DMS79 treated with DMSO at 0.1 percent for 48 hours (cell line): ENCODE measurements at places on chromosomes 11 and 22.

DNA sequence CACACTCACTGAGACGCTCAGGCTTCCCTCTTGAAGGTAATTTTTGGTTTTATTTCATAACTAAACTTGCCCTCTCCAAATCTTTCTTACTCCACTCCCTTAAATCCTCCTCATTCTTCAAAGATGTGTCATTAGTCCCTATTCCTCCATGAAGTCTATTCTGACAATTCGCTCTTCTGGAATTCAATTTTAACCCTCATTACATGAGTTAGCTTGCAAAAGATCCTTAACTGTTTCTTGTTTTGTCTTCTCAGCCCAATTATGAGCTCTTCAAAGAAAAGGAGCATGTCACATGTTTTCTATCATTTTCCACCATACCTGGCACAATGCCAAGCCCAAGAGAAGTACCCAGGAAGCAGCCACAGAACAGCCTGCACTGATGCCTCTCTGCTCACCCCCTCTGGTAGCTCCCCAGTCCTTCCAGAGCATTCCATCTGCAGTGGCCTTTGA is 13.0 kb downstream of the GALNT18 start:
- DNase-seq = peak; percentile 89

DNA sequence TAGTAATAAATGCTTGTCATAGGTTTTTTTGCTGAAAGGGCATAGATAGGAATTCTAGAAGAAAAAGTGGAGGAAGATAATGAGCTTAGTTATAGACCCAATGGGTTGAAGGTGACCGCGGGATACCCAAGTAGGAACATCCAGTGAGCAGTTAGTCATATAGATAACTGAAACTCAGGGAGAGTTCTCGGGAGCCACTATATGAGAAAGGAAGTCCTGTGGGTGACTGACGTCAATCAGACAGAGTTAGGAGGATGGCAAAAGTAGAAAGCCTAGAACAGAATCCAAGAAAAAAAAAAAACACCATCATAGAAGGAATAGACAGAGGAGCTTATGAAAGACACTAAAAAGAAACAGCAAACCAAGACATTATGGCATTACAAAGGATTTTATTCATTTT is 1.6 kb upstream of the CNGA4 start:
- DNase-seq = no peak

DNA sequence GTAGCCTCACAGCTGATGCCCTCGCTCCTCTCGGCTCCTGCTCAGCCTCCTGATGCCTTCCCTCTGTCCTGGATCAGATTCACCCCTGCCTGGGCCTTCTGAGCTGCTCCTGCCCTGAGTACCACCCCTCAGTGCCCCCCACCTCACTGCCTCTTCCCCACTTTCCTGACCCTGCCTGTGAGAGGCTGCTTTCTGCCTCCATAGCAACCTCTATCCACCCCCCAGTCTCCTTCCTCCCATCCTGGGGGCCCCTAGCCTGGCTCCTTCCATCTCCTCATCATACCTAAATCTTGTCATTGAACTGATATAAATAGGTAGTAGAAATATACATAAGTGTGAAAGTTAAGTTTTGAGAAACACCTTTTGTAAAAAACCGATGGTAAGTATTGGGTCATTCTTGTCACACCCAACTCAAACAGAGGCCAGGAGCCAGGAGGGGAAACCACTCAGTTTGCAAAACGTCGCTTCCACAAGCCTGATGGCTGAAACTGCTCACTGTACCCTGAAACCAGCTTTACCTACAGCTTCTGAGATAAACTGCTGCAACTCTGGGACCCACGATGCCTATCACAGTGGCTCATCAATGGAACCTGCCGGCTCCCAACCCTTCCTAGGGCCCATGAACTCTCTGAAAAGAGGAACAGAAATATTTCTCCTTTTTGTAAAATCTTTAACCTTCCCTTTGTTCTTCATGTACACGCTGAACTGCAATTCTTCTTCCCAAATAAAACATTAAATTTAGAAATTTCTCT is 4.8 kb upstream of the APOBEC3H start:
- no peak for DNase-seq

DNA sequence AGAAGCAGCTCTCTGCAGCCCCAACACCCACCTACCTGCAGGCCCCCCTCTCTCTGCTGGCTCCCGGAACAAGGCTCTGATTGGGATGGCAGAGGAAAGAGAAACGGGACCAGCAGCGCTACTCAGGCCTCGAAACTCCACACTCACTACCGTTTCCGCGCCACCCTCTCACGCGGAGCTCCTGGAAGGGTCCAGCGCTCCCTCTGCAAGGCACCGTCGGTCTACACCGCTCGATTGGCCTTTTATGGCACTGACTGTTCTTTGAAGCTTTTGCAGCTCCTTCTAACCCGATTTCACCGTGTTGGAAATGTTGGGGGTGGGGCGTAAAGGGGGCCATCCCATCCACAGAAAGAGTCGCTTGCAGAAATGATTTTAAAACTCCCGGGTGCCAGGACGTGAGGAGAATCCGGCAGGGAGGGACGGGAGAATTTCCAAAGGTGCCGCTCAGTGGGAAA is 323 bp upstream of the PANX1 start:
- DNase-seq = peak; percentile 85

GRCh38 chr22:23281406-23282088 is 101.2 kb downstream of the BCR start:
- DNase-seq = peak; percentile 61

DNA sequence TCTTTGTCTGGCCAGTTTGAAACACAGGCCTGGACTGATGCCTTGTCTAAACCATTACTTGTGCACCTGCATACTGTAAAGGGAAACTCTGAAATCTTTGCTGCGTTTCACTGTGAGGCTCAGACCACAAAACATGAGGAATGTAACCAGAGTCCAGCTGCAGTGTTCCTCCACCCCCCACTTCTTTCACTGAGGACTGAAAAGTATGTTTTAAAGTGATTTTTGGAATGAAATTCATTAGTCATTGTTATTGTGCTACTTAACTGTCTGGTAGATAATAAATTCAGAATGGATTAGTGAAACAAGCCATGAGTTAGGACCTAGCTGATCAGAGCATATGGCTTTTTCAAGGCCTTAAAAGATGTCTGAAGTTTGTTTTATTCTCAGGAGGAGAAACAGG is 181.2 kb downstream of the WNT11 start:
- DNase-seq = no peak

DNA sequence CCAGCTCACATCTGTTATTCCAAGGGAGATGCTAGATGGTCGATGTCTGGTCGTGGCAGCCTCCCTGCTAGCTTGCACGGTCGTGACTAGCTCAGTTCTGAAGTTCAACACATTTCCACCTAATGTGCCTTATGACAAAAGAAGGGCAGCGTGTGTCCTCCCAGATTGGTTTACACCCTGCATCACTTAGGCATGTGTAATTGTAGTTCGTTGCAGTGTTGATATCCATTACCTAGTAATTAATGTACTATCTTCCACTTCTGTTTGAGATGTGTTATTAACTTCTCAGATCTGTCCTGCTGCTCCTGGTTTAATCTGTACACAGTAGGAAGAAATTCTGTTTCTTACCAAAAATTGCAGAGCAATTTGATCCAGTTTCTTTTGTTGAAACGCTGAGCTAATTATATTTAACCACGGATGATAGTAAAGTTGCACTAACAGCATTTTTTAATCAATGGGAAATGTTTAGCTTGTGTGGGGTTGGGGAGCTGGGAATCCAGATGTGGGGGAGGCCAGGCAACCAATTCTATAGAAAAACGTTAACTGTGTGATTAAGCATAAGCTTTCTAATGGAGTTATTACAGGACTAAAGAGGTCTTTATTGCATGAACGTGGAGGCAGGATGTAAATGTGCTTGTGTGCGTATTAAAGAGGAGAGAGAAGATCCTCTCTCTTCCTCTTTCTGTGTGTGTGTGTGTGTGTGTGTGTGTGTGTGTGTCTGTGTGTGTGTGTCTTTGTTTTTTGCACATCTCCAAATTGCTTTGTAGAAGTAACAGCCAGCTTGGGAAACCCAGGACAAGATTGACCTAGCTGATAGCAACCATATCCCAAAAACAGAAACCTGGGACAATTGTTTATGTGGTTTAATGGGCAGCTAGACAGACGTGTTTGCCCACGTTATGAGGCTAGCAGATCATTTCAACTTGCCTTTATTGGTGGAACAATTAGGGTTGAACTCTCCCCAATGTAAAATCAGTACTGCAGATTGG is 145.7 kb upstream of the TTC12 start:
- DNase-seq = no peak

DNA sequence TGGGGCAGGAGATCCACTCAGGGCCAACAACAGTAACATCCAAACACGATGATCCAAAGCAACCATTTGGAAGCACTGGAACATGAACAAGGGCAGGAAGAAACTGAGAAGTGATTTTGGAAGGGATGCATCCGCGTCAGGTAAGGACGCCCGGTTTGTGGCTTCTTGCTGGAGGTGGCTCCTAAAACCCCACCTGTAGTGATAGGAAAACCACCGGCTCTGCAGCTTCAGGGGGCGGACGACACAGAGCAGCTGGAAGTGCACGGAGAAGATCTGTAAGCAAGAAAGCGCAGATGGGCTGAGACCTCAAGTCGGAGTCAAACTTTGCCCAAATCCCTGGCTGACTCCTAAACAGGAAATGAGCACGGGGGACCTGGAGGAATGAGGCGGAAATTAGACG is 1066.1 kb downstream of the BRD1 start:
- no peak for DNase-seq

GRCh38 chr11:77019976-77020595 is 14.1 kb upstream of the B3GNT6 start:
- DNase-seq = no peak

- DNase-seq = no peak
Measured at GRCh38 chr11:94526645-94527438, 14.6 kb downstream of the C11orf97 start.

GRCh38 chr11:118439646-118440045 is 3.4 kb downstream of the KMT2A start:
- DNase-seq = no peak

GRCh38 chr22:35230417-35230816 is 26.9 kb upstream of the HMGXB4 start:
- DNase-seq = no peak

DNA sequence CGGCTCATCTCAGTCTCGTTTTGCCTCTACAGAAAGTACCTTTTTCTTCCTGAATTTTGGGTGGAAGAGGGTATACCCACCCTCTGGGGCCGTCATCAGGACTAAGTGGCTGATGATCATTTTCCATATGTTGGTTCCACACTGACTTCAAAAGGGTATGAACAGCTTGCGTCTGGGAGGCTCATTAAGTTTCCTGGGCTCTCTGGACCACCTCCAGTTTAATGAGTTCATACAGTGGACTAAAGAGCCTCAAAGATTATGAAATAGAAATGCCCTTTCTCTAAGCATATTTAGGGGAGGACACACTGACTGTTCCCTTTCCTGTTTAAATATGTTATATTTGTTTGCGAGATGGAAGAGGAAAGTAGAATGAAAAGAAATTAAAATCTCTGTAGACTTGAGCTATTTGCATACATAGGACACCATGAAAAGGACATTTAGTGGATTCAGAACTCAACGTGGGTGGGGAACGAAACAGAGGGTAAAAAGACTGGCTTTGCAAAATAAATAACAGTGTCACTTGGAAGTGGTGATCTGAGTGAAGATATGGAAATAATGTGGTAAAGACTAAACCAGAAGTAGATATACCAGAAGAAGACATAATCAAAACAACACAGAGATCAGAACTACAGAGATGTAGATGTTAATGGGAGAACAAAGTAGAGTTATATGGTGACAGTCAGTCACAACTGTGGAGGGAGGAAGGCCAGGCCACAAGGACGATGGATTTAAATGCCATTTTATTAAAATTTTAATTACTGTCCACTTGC is 18.7 kb downstream of the LDLRAD3 start:
- no peak for DNase-seq

DNA sequence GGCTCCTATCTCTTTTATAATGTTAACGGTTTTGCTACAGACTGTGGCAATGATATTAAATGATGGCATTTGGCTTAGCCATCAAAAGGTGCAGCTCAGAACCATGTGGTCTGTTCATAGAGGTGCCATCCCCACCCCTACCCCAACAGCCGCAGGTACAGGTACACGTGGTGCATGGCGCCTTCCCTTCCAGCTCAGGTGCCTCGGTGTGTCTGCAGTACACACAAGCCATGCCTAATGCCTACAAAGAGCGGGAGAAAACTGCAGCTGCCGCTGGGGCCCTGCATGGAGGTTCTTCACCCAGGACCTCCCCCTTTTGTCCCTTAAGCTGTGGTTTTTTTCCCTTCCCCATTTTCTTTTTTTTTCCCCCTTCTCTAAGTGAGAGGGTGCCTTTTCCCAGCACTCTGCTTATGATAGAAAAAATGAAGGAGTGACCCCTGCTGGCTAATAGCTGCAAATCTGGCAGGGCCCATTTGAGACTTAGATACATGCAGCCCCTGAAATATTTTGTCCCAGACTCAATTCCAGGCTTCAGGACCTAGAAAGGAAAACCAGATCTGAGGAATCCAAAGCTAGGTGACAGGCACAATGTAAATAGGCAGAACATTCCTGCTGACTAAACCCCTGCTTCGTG is 6.5 kb downstream of the OR52M1 start:
- no peak for DNase-seq

DNA sequence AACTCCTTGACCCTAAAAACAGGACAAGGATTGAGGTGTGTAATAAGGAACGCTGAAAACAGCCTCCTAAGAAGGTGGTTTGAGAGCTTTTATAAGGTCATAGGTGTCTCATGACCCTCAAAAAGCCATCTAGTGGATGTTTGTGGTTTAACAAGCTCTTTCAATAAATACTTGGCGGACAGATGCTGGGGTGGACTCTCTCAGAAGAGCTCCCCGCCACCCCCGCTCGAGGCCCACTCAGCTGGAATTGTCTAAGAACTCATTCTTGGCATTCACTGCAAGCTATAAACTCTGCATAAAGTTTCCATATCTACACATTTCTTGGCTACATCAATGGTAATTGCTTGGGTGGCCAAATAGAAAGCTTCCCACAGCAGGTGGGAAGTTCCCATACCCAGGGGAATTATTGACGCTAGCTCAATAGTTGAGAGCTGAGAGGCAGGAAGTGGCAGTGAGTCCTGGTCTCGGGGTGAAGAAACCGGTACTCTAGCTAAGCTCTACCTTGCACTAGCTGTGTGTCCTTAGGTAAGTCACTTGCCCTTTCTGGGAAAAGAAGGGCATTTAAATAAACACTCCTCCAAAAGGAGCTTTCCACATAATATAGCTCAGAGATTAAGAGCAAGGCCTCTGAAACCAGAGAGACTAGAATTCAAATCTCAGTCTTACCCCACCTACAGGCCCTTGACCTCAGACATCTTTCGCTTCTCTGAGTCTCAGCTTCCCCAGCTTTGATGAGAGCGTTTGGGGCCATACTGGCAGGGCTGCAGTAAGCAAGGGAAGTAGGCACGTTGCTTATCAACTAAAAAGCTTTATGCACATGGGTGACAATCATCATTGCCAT is 6.4 kb downstream of the MS4A15 start:
- no peak for DNase-seq

DNA sequence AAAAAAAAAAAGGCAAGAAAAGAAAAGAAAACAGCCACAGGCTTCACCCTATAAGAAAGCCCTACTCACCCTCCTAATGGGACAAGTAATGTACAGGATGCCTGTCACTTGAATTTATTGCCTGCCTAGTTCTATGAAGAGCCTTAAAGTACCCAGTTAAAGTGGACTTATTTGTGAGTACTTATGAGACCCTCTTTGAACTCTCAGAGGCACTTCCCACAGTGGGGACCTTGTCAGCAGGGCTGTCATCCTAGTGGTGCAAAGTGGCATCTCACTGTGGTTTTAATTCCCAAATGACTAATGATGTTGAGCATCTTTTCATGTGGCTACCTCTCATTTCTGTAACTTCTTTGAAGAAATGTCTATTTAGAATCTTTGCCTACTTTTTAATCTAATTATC is 41.8 kb upstream of the BARX2 start:
- DNase-seq = peak; percentile 63

- no peak for DNase-seq
Measured at GRCh38 chr22:20159076-20159475, 8.2 kb upstream of the CCDC188 start.
